Esophagus squamous epithelium (tissue), 5 donors: ENCODE measurements at places on chromosomes 7 and 10.

- no peak for DNase-seq
These were observed 2.5 kb downstream of the ADAP1 start for GRCh38 chr7:951881-952547.

GRCh38 chr10:44742248-44742647 is 168.9 kb upstream of the TMEM72 start:
- DNase-seq, result no peak

- no peak for DNase-seq
These were observed 51.2 kb downstream of the NPTX2 start for GRCh38 chr7:98668255-98668654.

DNA sequence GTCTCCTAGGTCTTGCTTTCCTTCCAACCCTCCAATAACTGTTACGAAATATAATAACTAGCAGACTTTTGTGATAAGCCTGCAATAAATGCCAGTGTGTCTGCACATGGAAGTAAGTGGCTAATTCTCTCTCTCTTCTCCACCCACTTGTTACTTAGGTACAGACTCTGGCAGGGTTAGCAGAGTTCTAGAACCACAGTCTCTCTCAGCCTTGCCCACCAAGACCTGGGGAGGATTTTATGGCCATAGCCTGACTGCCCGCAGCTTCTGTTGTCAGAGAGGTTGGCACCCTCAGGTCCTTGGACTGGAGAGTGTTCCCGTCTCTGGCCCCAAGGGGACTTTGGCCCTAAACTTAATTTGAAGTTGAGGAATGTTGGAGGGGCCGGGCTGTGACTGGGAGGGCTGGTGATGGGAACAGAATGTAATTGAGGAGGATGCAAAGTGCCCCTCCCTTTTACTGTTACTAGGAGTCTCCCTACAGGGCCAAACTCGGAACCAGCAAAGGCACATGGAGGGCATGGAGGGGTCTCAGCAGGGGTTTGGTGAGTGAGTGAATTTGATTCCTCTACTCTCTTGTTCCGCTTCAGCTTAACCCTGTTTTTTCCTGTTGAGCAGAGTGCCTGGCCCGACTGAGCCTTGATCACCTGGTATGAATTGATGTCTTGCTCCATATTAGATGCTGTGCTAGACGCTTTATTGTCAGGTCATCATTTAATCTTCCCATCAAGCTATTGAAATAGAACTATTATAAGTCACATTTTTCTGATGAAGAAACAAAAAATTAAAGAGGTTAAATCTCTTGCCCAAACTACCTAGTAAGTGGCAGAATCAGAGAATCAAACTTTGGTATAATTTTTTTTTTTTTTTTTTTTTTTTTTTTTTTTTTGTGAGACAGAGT is 37.0 kb upstream of the LCOR start:
- DNase-seq, result no peak

DNA sequence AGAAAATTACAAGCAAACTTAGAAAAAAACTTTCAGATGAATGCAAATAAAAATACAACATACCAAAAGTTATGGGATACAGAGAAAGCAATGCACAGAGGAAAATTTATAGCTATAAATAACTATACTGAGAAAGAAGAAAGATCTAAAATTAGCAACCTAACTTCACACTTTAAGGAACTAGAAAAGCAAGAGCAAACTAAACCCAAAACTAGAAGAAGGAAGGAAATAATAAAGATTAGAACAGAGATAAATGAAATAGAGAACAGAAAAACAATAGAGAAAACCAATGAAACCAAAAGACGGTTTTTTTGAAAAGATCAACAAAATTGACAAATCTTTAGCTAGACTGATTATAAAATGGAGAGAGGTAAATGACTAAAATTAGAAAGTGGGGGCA is 9.6 kb upstream of the STRA8 start:
- no peak for DNase-seq

DNA sequence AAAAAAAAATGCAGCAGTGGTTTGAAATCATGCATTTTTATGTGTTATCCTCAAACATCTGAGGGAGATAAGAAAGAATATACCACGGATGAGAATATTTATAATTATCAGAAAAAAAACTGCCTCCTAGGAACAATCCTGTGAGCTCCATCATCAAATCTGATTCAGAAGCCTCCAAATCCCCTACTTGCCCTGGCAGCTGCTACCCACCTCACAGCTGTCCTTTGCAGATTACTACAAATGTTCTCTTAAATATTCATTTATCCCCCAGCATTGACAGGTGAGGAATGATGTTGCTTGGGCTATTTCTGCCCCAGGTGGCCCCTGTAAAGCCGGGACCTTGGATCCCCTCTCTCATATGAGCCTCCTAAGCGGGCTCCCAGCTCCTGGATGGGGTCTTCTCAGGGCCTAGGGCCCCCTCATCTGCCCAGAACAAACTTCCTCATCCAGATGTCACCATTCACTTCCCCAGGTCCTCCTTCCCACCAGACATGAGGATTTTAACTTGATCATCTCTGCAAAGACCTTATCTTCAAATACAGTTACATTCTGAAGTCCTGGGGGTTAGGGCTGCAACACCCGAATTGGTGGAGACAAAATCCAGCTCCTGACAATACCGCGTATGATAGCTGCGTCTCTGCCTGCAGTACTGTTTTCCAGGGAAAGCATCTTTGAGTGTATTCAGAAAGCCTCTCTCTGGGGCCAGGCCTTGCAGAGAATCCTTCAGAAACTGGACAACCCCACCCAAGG is 81.9 kb upstream of the INSIG1 start:
- DNase-seq, result no peak

- DNase-seq, result no peak
These were observed 116.1 kb upstream of the PCBD1 start for GRCh38 chr10:71004176-71005075.

GRCh38 chr7:151673216-151673615 is 153.5 kb upstream of the RHEB start:
- DNase-seq, result no peak

- DNase-seq, result no peak
These were observed 32.4 kb downstream of the NKX2-3 start for GRCh38 chr10:99565166-99565565.

DNA sequence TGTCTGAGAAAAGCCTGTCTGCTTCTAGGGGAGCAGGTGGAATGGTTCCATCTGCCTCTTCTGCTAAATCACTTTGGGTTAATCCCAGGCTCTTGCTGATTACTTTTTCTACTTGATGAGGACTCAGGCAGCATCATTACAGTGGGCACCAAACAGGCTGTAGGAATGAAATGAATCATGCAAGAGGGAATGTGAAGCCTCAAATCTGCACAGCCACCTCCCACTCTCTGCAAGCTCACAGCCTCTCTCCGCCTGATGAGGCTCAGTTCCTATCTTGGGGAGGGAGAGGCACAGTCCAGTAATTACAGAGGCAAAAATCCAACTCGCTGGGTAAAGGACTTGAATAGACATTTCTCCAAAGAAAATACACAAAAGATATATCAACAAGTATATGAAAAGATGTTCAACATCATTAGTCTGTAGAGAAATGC is 34.0 kb downstream of the HSPA12A start:
- DNase-seq, result no peak

- no peak for DNase-seq
These were observed 14.1 kb downstream of the GLI3 start for GRCh38 chr7:42222891-42223290.

DNA sequence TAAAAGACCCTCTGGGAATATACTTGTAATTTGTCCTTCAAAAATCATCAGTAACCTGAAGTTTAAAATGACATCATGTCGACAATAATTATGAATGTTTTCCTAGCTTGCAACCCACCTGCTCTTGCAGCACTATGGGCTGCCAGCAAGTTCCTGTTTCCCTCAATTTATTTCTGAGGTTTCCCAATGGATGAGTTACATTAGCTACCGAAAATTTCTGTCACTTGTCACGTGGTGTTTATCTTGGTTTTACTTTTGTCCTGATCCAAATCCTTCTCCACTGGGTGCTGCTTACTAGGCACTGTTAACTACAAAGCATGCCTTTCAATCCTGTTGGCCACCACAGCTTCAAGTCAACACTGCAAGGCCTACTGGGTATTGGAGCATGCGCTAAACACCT is 31.5 kb downstream of the GIMAP8 start:
- DNase-seq, result no peak

DNA sequence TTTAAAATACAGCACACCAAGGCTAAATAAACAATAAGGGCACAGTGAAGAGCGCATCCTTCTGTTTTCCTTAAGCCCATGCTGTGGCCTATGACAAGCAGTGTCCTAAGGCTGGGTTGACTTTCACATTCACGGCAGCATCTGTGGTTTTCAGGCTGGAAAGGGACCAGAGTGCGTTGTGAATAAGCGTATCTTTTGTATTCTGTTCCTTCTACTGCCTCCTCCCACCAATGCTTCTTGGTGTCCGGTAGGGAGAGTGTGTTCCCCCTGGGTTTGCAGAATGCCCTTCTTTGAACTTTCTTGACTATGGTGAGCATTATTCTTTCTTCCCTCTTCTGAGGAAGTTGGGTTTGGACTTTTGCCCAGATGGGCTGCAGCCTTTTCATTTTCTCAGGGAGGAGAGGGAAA is 73.6 kb downstream of the ABCA13 start:
- DNase-seq, result no peak

DNA sequence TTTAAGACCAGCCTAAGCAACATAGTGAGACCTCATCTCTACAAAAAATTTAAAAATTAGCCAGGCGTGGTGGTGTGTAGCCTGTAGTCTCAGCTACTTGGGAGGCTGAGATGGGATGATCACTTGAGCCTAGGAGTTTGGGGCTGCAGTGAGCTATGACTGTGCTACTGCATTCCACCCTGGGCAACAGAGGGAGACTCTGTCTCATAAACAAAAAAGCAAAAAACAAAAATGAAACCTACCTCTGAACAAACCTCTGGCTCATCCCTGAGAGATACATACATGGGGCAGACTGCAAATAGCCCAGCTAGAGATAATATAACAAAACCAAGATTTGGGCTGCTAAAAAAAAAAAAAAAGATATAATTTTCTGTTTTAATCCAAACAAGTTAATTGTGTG is 19.5 kb downstream of the C10orf67 start:
- DNase-seq, result no peak

- no peak for DNase-seq
These were observed 145.9 kb upstream of the EGR2 start for GRCh38 chr10:62961951-62962523.

DNA sequence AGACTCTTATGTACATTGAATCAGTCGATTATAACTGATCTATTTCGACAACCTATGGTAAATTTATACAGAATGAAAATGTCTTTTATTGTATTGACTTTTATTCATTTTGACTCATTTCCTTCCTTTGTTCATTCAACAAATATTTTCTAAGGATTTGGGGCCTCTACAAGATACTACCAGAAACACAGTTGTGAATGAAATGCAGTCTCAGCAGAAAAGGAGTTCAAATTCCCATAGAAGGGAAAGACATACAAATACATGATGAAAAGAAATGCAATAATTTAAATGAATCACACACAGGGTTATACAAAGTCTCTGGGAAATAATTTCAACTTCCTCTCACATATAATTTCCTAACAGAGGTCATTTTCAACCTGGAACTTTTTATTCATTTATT is 134.0 kb upstream of the SEMA3A start:
- no peak for DNase-seq

DNA sequence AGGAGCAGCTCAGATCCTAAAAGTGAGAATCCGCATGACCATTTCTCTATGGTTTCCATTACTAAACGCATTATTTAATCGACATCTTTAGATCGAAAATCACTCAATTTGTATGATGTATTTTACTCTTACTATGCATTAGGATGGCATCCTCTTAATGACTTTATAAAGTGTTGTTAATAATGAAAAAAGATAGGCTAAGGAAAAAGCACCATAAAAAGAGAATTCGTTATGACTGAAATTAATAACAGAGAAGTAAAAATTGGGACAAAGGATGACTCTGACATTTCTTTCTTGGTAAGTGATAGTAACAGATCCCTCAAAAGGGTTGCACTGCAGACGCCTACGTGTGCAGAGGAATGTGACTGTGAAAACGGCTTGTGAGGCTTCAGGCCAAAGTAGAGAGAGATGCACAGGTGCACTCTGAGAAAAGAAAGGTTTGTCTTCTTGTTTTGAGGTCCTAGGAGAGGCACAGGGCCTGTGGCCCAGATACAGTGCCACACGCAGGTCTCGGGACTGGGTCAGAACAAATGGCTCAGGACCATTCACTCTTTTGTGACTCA is 23.0 kb upstream of the RBM33 start:
- no peak for DNase-seq

GRCh38 chr7:107446531-107446930 is 23.3 kb upstream of the GPR22 start:
- no peak for DNase-seq

GRCh38 chr10:43395571-43396060 is 13.4 kb downstream of the HNRNPF start:
- DNase-seq, result no peak

GRCh38 chr10:46301056-46301645 is 14.4 kb downstream of the ANTXRL start:
- DNase-seq, result no peak

DNA sequence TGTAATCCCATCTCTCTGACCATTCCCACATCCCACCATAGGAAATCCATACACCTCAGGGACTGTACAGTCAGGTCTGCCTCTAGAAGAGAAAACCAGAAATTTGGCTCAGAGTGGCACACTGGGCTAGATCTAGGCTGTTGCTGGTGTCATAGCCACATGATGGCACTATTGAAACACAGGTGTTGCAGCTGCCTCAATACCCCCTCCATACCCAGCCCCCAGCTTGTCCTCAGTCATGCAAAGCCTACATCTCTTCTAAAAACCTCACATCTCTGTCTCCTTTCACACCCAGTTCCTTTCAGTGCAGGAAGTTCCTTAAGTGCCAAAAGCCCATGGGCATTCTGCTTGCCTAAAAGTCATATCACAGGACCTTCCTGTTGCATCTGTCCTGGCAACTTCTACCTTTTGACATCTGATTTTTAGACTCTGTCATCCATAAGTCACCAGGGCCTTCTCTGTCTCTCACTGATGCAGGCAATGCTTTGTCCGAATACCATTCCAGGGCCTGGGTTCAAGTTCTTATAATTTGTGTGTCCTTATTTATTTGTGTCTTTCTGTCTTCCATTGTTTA is 27.0 kb upstream of the HIBADH start:
- DNase-seq, result no peak

- DNase-seq, result no peak
These were observed 1.9 kb upstream of the SGMS1 start for GRCh38 chr10:50625649-50626132.

DNA sequence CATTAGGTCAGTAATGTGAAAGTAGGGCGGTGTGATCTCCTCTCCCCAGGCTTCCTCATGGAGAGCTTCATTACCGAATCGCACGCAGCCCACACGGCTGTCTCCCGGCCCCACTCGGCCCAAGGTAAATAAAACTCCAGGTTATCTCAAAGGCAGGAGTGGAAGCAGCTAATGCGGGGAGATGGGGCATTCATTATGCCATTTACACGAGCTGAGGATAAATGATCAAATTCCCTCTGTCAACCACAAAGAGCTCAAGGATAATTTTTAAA is 93.5 kb downstream of the ADARB2 start:
- DNase-seq, result no peak

GRCh38 chr7:26090927-26091519 is 61.0 kb upstream of the NFE2L3 start:
- DNase-seq, result no peak
